Stimulated activated CD8-positive, alpha-beta memory T cell treated with anti-CD3 and anti-CD28 coated beads, Interleukin-2, amount 100 ng/mL, for 1 hour (primary cell): ENCODE measurements at places on chromosomes 4 and X.

DNA sequence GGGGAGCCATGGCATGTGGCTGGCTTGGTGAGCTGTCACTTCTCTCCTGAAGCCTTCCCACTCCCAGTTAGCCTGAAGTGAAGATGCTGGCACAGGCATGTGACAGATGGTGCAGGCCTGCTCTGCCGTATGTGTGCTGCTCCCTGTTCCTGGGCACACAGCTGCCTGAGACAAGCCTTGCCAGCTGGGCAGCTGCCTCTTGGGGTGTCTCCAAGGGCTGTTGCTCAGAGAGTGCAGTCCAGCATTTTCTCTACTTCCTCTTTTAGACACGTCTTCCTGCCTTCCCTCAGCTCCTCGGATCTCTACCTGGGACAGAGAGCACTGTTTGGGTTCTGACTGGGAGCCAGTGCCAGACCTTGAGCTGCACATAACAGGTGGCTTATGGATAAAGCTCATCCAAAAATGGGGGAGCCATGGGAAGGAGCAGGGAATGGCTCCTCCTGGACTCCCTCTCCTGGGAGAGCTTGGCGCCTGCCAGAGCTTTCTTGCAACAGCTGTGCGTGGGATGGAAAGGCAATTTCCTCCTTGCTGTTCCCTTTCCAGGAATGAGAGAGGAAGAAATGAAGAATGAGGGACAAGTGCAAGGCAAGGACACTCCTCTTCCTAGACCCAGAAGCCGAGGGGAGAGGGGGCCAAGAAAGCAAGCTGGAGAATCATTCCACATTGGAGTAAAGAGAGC lies 132.9 kb downstream of the MSL3 start:
- no peak for DNase-seq

- DNase-seq, result no peak
These were observed 979 bp downstream of the RP2 start for GRCh38 chrX:46837558-46838485.

DNA sequence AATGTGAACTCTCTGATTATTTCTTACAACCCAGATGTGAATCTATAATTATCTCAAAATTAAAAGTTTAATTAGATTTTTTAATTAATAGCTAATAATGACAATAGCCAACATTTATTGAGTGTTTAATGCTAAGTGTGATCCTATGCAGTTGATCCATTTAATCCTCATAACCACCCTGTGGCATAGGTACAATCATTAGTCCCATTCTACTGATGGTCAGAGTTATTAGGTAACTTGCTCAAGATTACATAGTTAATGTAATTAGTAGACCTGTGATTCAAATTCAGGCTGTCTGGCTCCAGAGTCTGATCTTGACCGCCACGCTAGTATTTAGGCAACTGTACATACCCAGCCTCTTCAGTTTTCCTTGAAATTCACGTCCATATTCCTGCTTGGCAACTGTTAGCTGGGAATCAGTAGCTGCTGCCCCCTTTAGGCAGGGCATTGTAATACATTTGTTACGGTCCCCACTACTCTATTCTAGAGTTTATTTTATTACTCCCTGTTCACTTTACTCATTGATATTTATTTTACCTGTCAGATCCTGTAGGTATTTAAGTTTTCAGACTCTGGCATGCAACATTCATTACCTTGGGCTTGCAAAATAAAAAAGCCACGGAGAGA lies 20.6 kb upstream of the TEC start:
- DNase-seq, result no peak

GRCh38 chr4:105543346-105543745 lies 9.1 kb upstream of the ARHGEF38 start:
- DNase-seq, result no peak

GRCh38 chr4:160836431-160836830 lies 1327.4 kb downstream of the FSTL5 start:
- no peak for DNase-seq

DNA sequence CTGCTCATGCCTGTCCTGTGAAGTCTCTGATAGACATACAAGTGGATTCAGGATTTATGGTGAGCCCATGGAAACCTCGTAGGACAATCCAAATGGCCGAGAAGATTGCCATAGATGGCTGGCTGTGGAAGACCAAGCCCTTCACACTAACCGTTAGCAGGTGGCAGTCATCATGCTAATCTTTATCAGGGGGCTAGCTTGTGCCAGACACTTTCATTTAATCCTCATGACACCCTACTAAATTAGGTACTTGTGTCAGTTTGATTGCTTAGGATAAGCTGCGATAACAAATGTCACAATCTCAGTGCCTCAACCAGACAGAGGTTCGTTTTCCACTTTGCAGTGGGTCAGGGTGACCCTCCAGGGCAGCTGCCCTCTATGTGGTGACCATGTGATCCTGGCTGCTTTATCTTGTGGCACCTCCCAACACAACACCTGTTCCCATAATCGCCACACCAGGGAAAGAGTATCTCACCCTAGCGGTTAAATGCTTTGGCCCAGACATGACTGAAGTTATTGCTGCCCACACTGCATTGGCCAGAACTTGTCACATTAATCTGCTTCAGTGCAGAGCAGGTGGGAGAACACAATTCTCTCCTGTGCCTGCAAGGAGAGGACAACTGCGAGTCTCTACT lies 60.8 kb downstream of the REPS2 start:
- no peak for DNase-seq

DNA sequence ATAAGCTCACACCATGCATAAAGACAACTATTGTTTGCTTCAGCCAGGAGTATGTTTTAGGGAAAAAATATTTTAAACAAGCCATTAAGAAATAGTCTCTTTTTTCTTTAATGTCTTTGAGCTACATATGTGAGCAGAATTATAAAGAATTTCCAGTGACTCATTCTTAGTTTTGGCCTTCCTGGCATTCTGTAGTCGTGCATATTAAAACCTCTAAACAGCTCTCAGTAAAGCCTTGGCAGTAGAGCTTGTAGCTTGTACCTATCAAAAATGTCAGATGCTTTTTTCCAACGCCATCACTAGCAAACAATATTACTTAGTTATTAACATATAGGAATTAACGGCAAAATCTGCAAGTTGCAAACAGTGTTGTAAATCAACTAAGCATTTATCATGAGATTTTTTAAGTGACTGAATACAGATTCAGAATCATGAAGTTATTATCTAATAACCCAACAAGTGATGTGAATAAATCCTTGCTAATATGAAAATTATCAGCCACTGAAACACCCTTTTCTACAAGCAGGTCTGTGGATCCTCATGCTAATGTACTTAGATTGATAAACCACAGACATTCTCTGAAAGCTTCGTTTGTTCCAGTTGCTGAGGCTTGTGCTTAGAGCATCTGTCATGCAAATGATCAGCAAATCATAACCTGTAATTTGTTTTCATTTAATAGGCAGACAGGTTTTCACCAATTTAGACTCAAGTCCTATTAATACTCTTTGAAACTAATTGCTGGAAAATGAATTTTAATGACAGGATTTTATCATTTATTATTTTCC lies 412.0 kb upstream of the ATOH1 start:
- no peak for DNase-seq

- no peak for DNase-seq
These were observed 703 bp upstream of the FTSJ1 start for GRCh38 chrX:48475296-48475695.
